ENCODE measurements at places on chromosomes 16 and 17. TPM values are rescaled to one million over a fixed set of nuclear protein-coding genes. Genes with fewer than 3 reads are reported as not detected.

The NHLRC4 gene
- 1.1 TPM for total RNA-seq

The RPL19 gene
- 1,437 TPM for total RNA-seq

The NXPH3 gene
- total RNA-seq, result 0.53 TPM

The HBZ gene
- not detected for total RNA-seq

The GJC1 gene
- total RNA-seq, result 15.7 TPM

The MARVELD3 gene
- total RNA-seq, result 0.13 TPM

The CHRNE gene
- total RNA-seq, result 0.43 TPM

The GPR142 gene
- not detected for total RNA-seq

Data from thoracic aorta endothelial cell (primary cell).